ENCODE measurements at places on chromosomes 11 and 22.

- no peak for DNase-seq
These were observed 8.9 kb downstream of the RDX start for GRCh38 chr11:110287537-110287936.

- no peak for DNase-seq
These were observed 892 bp downstream of the GDPD5 start for GRCh38 chr11:75524665-75525432.

DNA sequence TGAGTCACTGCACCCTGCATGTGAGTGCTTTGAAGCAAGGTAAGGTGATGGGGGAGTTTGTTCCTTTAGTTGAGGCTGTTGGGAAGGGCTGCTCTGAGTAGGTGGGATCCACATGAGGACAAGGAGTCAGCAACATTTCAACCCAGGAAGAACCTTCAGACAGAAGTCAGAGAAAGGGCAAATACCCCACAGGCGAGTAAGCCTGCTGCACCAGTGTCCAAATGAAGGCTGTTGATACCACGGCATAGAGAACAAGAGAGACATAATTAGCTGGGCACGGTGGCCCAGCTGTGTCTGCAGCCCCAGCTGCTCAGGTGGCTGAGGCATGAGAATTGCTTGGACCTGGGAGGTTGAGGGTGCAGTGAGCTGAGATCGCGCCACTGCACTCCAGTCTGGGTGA is 54.3 kb upstream of the CLMP start:
- no peak for DNase-seq

- DNase-seq: no peak
These were observed 34.3 kb upstream of the CELSR1 start for GRCh38 chr22:46571642-46572250.

DNA sequence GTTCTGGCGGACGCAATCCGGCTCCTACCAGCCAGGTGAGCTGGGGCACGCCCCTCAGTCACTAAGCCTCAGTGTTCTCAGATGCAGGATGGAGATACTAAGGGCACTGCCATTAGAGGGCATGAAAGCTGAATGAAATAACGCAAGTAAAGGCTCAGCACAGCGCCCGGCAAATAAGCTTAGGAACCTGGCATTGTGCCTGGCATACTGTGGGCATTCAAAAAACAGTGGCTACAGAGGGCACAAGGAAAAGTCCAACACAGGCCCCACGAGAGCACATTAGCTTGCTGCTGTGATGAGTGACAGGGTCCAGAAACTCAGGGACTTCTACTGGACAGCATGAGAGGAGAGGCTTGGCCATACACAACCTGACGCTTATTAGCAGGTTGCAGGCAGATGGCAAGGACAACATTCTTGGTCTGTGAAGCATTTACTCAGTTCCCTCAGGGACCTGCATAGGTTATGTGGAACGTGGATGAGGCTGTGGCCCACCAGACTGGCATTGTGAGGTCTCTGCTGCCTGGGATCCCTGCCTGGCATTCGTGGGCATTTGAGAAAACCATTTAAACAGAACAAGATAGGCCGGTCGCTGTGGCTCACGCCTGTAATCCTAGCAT is 12.2 kb downstream of the TXN2 start:
- DNase-seq: no peak

- DNase-seq: no peak
These were observed 88.9 kb downstream of the KCNQ1 start for GRCh38 chr11:2533587-2534133.

GRCh38 chr11:73750228-73750627 is 10.6 kb downstream of the RAB6A start:
- no peak for DNase-seq

- no peak for DNase-seq
These were observed 31.5 kb downstream of the CDKN1C start for GRCh38 chr11:2853997-2854560.

DNA sequence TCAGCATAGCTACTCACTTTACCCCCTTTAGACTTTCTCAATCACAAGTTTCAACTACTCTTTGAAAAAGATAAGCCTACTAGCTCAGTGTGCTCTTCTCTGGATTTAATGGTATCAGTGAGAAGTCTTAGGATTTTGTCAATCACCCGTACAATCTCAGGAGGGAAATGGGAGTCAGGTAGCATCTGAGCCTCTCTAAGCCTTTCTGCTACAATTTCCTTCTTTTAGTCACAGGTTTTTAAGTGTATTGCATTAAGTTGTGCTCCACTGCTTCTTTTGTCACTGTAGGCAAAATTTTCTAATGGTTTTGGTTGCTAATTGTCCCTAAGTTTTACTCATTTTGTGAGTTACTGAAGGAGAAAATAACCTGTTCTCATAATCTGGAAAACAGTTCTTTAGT is 758.5 kb upstream of the CCDC90B start:
- DNase-seq: no peak

- DNase-seq: no peak
These were observed 7.5 kb upstream of the OR8G1 start for GRCh38 chr11:124233376-124233775.

GRCh38 chr11:63557570-63557969 is 5.6 kb downstream of the PLAAT2 start:
- no peak for DNase-seq

DNA sequence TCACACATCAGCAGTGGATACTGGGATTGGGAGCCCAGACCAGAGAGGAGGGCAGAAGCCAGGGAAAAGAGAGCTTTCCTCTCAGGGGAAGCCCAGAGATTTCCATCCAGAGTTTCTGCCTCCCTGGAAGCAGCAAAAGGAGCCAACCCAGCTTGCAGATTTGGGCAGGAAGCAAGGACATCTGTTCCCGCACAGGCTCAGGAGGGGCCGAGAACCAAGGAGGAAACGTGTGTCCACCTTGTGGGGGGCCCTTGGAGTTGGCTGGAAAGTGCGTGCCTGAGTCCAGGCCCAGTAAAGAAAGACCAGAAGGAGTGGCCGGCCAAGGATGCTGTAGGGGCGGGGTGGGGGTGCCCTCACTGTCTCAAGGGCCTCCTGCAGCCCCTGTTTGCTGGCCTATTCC is 6.0 kb upstream of the NPTXR start:
- DNase-seq: no peak

- DNase-seq: no peak
These were observed 186.2 kb downstream of the CWF19L2 start for GRCh38 chr11:107271425-107271824.

- DNase-seq: no peak
These were observed 138.1 kb downstream of the TBC1D22A start for GRCh38 chr22:46900549-46900948.

DNA sequence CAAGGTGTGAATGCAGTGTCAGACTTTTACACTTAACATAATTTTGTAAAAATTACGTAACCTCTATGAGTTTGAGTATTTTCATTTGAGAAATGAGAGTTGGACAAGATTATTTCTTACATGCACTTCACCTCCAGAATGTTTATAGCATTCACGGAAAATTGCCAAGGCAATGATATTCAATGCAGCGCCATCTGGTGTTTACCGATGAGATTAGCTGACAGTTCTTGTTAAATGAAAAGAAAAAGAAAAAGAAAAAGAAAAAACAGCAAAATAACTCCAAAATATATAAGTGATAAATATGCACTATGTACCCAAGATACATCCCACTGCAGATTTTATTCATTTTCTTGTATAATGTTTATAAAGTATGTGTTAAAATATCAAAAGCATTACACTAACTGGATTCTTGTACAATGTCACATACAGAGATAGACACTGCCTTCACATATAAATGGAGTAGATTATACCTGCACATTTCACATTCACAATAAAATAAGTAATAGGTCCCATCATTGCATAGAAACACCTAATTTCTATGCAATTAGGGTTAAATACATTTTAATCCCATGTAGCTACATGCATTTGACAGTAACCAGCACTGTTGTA is 976.3 kb upstream of the FAT3 start:
- no peak for DNase-seq

DNA sequence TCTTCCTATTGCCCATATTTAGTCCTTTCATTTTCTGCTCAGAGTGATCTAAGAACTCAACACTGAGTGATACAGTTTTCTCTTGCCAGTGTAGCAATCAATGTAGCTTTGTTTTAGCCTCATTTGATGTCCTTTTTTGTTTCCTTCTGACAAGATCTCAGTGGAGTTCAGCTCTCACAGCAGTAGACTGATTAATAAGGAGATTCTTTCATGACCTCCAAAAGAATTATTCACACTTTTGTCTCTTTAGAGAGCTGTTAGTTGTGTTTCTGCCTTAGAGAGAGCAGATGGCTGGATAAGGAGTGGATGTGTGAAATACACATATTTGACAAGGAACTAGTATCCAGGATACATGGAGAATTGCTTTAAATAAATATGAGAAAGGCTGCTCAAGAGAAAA is 6.6 kb upstream of the TMEM225 start:
- DNase-seq: no peak

- no peak for DNase-seq
These were observed 10.7 kb downstream of the TPCN2 start for GRCh38 chr11:69059429-69059828.

GRCh38 chr11:128555606-128556005 is 31.8 kb downstream of the ETS1 start:
- DNase-seq: no peak

DNA sequence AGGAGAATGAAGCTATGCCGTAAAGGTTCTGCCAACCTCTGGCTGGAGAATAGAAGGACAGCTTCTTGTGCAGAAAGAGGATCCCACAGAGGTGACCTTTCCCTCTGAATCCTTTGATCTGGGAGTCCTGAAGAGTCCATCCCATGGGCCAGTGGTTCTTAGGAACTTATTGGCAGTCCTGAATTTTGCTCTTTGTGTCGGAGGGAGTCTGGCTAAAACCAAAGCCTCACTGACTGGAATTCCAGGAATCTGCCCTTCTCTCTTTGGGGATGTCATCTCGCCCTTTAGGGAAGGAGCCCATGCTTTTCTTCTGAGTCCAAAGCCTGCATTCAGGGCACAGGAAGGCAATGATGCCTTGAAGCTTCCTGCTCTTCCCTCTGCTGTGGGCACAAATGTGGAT is 45.5 kb downstream of the PKNOX2 start:
- DNase-seq: no peak

DNA sequence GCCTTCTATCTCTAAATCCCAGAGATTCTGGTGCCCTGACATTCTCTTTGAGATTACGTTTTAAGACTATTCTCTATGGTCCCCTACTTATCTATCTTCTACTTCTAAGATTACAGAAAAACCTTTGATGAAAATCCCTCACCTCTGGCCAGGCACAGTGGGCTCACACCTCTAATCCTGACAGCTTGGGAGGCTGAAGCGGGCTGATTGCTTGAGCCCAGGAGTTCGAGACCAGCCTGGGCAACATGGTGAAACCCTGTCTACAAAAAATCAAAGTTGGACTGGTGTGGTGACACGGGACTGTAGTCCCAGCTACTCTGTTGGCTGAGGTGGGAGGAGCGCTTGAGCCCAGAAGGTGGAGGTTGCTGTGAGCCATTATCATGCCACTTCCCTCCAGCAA is 14.4 kb downstream of the NUP98 start:
- no peak for DNase-seq

GRCh38 chr22:39773976-39774539 is 119.5 kb downstream of the ENTHD1 start:
- DNase-seq: no peak

DNA sequence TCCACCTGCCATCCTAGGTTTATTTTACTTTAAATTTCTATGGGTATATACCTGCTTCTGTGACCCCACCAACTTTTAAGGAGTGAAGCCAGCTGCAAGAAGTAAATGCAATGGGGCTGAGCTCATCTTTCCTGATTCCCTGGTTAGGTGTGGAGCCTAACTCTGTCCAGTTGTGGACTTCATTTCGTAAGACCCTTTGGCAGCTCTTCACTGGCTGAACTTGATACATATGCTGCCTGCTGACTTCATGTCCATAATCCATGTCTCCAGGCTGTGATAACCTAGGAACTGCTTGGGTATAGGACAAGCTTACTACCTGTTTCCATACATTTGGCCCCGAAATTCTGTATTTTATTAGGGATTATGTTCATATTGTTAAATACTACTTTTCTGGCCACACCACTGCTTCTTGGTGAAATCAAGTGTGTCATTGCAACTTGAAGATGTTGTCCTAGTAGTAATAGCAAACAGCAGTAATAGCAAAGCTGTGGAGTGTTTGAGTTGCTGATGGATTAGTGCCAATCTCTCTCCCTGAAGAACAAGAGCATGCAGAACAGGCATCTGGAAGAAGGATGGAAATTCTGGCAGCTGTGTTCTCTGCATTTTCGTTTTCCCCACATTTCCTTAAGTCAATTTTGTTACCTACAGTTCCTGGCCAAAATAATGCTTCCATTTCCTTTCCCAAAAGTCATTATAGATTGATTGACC is 31.2 kb downstream of the LDLRAD3 start:
- no peak for DNase-seq

DNA sequence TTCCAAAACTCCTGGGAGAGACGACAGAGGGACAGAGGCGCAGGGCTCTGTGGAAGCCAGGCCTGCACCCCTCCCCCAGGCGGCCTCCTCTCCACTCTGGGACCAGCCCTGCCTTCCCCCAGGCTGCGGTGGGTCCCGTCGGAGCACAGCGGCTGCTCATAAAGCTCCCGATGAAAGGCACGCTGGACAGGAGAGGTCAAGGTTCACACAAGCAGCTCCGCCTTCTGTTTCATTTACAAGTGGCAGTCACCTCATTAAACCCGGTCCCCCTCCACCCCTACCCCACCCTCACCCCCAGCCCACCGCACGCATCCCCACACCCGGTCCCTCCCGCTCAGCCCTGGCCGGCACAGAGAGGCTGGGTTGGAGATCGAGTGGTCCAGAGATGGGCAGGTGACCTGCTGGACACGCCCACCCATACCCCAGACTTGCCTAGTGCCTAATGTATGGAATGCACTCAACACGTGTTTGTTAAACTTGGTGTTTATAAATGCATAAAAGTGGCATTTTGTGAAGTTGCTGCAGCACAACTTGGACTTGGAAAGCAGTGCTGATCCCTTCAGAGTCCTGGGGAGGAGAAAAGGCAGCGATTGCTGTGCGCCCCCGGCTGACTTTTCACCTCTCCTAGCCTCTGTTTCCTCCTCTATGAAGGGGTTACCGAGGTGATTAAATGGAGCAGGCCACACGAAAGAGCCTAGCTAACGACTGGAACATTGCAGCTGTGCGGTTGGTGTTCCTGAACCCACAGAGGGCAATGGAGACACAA is 26.0 kb downstream of the RPUSD4 start:
- DNase-seq: no peak

GRCh38 chr11:58958500-58958899 is 19.2 kb downstream of the GLYATL1 start:
- peak; percentile 3 for DNase-seq

GRCh38 chr11:85590848-85591483 is 36.2 kb downstream of the DLG2 start:
- no peak for DNase-seq

- no peak for DNase-seq
These were observed 258.6 kb downstream of the METTL15 start for GRCh38 chr11:28366549-28367346.

DNA sequence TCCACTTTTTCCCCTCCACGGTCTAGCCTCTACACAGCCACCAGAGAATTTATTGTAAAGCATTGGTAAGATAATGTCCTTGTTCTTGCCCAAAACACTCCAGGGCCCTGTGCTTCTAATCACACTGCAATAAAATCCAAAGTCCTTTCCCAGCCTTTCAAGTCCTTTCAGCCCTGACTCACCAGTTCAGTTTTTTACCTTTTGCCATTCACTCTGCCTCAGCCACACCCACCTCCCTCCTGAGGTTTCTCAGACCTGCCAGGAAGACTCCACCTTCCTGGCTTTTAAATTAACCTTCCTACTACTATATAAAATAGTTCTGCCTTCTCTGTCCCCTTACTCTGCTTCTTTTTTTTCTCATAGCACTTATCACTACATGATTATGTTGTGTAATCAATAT is 91.0 kb upstream of the ARHGAP32 start:
- DNase-seq: no peak
